ENCODE measurements at places on chromosomes 16 and 17.

DNA sequence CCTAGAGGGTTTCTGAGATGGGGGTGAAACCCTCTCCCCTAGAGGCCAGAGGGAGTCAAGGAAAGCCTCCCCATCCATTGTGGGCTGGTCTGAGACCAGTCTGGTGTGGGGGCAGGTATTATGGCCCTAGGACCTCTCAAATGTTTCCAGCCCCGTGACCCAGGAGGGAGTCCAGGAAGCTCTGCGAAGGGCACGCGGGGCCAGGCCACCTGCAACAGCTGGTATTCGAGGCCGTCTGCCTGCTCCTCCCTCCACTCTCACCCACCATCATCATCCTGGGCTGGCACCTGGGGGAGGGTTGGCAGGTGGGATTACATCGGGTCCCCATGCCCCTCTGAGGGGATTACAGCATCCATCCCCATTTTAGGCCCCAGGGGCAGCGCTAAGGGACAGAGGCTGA is 38.1 kb upstream of the DLX4 start:
- no peak overlapping the region for H3K4me3 ChIP-seq
- no peaks in the 10 kb centered on the region for H3K27me3 ChIP-seq
- H3K36me3 ChIP-seq, result no peaks in the 10 kb centered on the region
- H3K4me1 ChIP-seq, result peaks cover 7% of the 10 kb centered on the region

- no peak overlapping the region for H3K4me3 ChIP-seq
- no peak overlapping the region for H3K27ac ChIP-seq
- no peaks in the 10 kb centered on the region for H3K27me3 ChIP-seq
- DNase-seq, result no peak
Observed at GRCh38 chr16:49952386-49952785, 72.6 kb upstream of the CNEP1R1 start.

DNA sequence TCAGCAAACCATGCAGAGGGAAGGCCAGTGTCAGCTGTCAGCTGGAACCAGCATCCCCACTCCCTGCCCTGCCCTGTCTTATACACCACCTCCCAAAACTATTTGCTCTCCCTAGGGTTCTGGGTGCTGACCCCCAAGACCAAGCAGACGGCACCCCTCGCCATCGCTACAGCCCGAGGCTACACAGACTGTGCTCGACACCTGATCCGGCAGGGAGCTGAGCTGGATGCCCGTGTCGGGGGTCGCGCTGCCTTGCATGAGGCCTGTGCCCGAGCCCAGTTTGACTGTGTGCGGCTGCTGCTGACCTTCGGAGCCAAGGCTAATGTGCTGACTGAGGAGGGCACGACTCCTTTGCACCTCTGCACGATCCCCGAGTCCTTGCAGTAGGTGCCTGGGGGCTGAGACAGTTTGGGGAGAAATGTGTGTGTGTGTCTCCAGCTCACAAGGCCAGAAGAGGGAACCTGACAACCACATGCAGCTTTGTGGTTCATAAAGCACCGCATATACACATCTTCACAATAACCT is 1.5 kb downstream of the ASB16 start:
- no peak overlapping the region for H3K4me3 ChIP-seq
- no peak for DNase-seq
- H3K27ac ChIP-seq, result no peak overlapping the region
- peaks cover 4% of the 10 kb centered on the region for H3K4me1 ChIP-seq

GRCh38 chr17:49406421-49407061 is 8.1 kb downstream of the PHB1 start:
- peaks cover 3% of the 10 kb centered on the region for H3K4me1 ChIP-seq
- H3K36me3 ChIP-seq, result peaks cover 62% of the 10 kb centered on the region
- no peak overlapping the region for H3K27ac ChIP-seq
- no peaks in the 10 kb centered on the region for H3K27me3 ChIP-seq
- H3K4me3 ChIP-seq, result no peak overlapping the region

DNA sequence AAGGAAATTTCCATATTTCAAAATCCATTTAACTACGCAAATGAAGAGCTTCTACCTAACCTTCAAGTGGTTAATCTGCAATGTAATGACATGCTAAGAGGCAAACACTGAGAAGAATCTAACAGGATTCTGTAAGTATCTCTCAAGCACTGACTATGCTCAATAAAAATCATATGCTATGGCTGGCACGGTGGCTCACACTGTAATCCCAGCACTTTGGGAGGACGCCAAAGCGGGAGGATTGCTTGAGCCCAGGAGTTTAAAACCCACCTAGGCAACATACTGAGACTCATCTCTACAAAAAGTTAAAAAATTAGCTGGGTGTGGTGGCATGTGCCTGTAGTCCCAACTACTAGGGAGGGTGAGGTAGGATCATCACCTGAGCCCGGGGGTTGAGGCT is 32.7 kb downstream of the GNA13 start:
- peaks cover 32% of the 10 kb centered on the region for H3K4me1 ChIP-seq
- H3K36me3 ChIP-seq, result no peaks in the 10 kb centered on the region
- no peak overlapping the region for H3K27ac ChIP-seq
- DNase-seq, result no peak
